RPMI8226 (cell line): ENCODE measurements at places on chromosomes 5 and 9.

DNA sequence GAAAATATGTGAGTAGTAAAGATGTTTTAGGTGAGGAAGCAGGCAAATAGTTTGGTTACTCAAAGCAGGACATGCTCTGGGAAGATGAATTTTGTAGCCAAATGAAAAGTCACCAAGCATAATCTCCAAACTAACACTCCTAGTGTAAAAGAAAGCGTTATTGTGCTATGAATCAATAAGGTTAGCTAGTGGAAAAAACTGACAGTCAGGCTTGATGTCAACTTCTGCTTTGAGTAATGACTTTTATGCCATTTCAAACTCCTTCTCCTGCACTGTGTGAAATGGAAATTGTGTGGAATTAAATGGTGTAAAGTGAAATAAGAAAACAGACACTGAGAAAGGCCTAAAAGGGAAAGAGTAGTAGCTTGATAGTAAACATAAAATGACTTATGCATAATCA is 637.2 kb upstream of the DMAC1 start:
- DNase-seq = no peak

GRCh38 chr5:108024986-108025385 is 354.2 kb upstream of the EFNA5 start:
- DNase-seq = no peak

GRCh38 chr5:60370508-60370907 is 329.5 kb downstream of the DEPDC1B start:
- no peak for DNase-seq

DNA sequence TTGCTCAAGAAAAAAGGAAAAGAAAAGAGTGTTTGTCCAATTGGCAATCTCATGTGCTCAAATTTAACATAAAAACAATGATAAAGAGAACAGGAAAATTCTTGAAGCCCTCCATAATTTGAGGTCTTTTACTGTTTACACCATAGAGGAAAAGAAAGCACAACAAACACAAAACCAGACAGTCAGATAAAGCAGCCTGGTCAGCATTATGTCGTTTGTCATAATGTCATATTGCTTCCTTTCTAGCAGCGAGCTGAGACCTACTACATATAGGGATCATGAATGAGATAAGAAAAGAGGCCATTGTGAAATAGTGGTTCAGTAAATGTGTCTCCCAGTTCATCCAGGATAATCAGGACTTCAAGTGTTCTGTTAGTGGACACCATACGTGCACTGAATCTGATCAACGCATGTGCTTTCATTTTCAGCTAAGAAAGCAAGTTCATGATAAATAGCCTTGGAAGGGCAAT is 64.7 kb upstream of the SELENOP start:
- DNase-seq = no peak

GRCh38 chr5:179415291-179416060 is 70.2 kb upstream of the ADAMTS2 start:
- no peak for DNase-seq

DNA sequence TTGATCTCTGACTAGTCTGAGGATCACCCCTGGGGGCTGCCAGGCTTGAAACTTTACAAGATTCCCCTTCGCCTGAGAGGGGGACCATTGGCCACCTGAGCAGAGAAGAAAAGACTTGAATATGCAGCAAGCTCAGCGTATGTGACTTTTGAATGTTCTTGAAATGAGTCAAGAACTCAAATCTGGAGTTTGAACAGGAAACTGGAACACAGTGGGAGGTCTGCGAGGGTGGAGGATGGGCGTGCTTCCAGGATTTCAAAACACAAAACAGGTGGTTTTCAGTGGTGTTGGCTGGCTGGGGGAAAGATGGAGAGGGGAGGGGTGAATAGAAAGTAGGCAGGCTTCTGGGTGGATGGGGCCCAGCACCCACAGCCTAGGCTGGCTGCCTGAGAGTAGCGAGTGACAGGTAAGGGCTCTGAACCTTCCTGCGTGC is 40.6 kb downstream of the TMEM174 start:
- peak; percentile 62 for DNase-seq

DNA sequence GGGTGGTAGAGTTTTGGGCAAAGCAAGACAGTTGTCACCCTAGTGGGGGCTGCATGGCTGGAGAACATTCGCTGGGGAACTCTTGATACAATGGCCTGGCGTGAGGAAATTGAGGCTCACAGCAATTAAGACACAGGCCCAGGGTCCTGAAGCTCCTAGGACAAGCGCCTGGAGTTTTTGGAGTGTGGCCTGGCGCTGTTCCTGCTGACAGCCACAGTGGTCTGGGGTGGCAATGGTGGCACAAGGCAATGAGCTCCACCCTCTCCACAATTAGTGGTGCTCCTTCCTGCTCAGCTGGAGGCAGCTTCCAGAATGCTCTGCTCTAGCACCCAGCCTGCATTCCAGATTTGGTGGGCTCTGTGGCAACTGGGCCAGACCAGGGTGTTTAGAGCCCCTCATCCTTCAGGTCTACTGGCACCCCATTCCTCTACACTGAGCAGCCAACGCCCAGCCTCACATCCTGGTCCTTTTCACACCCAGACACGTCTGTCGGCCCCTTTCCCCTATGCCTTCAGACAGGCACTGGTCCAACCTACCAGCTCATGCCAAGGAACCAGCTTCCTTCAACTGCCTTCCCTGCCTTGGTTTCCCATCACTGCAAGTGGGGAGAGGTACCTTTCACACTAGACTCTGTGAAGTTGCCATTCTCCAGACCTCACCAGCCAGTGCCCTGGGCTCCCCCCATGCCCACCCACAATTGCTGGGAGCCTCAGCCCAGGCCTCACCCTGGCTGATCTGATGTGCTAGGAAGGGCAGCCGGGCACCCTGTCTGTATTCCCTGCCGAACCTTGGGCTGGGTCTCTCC is 138.1 kb upstream of the COL5A1 start:
- no peak for DNase-seq

DNA sequence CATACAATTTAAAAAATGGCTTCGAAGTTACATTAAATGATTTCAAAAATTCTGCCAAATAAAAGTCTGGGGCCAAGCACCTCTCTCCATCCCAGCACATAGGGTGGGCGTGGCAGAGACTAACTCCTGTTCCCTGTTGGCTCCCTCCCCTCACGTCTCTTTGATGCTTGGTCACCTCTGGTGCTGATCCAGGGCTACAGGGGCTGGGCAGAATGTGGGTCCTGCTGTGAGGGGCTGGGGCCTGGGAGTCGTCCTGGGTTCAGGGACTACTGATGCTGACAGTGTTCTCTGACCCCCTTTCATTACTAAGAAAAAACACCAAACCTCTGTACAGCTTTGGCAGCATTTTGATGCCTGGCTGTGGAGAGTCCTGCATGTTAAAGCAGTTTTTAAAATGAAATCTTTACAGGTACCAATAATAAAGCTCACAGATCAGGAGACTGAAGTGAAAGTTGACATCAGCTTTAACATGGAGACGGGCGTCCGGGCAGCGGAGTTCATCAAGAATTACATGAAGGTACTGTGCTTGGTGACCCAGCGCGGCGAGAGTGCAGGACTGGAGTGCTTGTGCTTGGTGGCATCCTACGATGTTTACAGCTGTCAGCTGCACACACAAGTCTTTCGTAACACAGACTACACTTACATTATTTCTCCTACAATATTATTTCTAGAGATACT is 29.0 kb downstream of the TENT4A start:
- DNase-seq = no peak

- peak; percentile 23 for DNase-seq
These were observed 28.2 kb upstream of the NCS1 start for GRCh38 chr9:130143958-130144366.

GRCh38 chr5:54793468-54794134 is 191.8 kb downstream of the ESM1 start:
- no peak for DNase-seq

- no peak for DNase-seq
These were observed 66.9 kb downstream of the TLR4 start for GRCh38 chr9:117771136-117771535.

- DNase-seq = no peak
These were observed 155.8 kb downstream of the ZNF608 start for GRCh38 chr5:124590686-124591085.
